ENCODE measurements at places on chromosomes 1 and 21. TPM values are rescaled to one million over a fixed set of nuclear protein-coding genes. Genes with fewer than 3 reads are reported as not detected.

Gene MAB21L3
- 0.36 TPM for total RNA-seq

Gene CATSPERE
- total RNA-seq = 1.8 TPM

GRCh38 chr21:37380349-37381323 is 14.1 kb downstream of the DYRK1A start:
- DNase-seq = no peak
- no peak overlapping the region for H3K4me3 ChIP-seq
- no peaks in the 10 kb centered on the region for H3K27me3 ChIP-seq
- no peak overlapping the region for H3K27ac ChIP-seq
- no peaks in the 10 kb centered on the region for H3K4me1 ChIP-seq
- no peaks in the 10 kb centered on the region for H3K36me3 ChIP-seq

Gene ORC1
- 1.2 TPM for total RNA-seq

DNA sequence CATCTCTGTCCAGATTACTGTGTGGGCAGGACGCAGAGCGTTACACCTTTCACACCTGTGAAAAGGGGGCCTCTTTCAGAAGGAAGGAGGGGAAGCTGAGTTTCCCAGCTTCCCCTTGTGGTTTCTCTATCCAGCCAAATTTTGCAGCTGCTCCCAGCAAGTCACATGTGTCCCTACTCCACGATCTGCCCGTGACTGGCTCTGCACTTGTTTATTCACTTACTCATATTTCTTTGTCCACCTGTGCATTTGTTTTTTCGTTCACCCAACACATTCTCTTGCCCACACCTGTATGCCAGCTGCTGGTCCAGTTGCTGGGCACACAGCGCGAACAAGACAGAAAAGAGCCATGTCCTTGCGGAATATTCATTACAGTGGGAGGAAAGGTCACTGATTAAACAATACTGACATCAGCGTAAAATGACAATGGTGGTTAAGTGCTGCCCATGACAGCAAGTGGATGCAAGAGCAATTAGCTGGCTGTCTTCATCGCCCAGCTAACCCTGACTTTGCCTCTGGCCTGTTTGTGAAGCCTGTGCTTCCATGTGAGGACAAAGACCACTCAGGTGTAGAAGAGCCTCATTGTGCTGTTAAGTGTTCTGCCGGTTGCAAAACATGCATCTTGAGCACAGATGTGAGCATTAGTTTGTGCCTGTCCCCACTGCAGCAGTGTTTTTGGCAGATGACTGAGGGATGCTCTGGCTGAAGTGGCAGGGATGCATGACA is 28.6 kb upstream of the NEK2 start:
- peaks cover 11% of the 10 kb centered on the region for H3K27me3 ChIP-seq
- H3K27ac ChIP-seq = no peak overlapping the region
- no peaks in the 10 kb centered on the region for H3K4me1 ChIP-seq
- H3K4me3 ChIP-seq = no peak overlapping the region

Gene ERG
- total RNA-seq = 0.29 TPM

Gene GJA8
- not detected for total RNA-seq

GRCh38 chr1:10071640-10072039 is 38.9 kb downstream of the UBE4B start:
- H3K27me3 ChIP-seq = no peaks in the 10 kb centered on the region
- no peak for DNase-seq
- H3K36me3 ChIP-seq = no peaks in the 10 kb centered on the region

GRCh38 chr1:119790451-119791198 is 20.6 kb downstream of the REG4 start:
- H3K4me1 ChIP-seq = peaks cover 18% of the 10 kb centered on the region
- no peak overlapping the region for H3K4me3 ChIP-seq
- no peak overlapping the region for H3K27ac ChIP-seq
- no peaks in the 10 kb centered on the region for H3K36me3 ChIP-seq
- DNase-seq = no peak

All from osteoblast (primary cell).